ENCODE measurements at places on chromosomes 3 and 15.
A peak's percentile ranks its signal among the peaks of the same experiment; 100 is the strongest.

DNA sequence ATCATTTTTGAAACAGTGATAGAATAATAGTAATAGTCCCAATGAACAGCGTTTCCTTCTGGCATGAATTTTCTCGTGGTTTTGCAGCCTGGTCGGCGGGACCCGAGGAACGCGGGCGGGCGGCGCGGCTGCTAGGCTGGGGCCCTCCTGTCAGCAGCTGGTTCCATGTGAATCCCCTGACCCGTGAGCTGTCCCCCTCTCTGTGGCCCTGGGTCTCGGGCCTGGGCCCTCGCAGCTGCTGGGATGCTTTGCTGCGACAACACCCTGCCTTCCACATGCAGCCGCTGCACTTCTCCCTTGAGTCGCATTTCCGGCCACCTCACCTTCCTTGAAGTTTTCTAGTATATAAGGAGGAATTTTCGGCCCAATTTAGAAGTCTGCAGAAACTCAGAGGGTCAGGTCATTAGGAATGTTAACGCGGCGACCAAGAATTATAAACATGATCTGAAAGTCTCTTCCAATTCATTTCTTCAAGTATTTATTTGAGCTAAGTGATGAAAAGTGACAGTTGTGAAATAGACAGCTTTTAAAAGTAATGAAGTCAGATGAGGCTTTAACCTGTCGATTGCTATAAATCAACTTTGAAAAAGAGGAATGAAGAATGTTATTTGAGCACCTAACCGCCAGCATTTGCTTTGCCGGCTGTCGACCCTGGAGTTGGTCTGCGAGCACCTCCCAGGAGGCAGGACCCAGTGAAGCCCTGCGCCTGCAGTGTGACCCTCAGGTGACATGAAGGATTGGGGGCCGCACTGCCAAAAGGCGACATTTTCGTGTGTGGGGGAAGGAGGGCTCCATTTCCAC lies 27.7 kb downstream of the NR2F2 start:
- no peak for DNase-seq

GRCh38 chr3:17130956-17131355 lies 246.2 kb downstream of the PLCL2 start:
- no peak for DNase-seq

DNA sequence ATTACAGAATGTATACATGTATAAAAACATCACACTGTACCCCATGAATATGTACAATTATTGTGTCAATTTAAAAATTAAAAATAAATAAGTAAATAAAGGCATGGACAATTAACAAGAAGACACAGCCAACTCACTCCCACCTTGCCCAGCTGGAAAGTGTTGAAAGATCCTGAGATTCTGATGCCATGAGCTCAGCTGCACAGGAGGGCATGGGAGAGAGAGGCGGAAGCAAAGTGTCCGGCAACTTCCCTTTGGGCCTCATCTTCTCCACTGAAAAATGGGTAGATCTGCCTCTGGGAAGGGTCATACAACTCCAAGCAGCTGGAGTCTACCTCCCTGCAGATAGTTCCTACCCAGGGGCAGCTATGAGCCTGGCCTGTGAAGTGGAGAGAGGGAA lies 277.3 kb downstream of the UACA start:
- no peak for DNase-seq

- DNase-seq: peak; percentile 57
Measured at GRCh38 chr15:35289024-35289617, 204.0 kb upstream of the NANOGP8 start.

GRCh38 chr3:98901119-98901391 lies 440 bp downstream of the DCBLD2 start:
- DNase-seq: no peak

GRCh38 chr3:60536420-60536819 lies 714.8 kb downstream of the FHIT start:
- no peak for DNase-seq

GRCh38 chr3:124666067-124666466 lies 64.2 kb upstream of the UMPS start:
- no peak for DNase-seq

- no peak for DNase-seq
Measured at GRCh38 chr3:64449026-64449425, 223.8 kb upstream of the PRICKLE2 start.
